ENCODE measurements at places on chromosomes 12 and 14.

DNA sequence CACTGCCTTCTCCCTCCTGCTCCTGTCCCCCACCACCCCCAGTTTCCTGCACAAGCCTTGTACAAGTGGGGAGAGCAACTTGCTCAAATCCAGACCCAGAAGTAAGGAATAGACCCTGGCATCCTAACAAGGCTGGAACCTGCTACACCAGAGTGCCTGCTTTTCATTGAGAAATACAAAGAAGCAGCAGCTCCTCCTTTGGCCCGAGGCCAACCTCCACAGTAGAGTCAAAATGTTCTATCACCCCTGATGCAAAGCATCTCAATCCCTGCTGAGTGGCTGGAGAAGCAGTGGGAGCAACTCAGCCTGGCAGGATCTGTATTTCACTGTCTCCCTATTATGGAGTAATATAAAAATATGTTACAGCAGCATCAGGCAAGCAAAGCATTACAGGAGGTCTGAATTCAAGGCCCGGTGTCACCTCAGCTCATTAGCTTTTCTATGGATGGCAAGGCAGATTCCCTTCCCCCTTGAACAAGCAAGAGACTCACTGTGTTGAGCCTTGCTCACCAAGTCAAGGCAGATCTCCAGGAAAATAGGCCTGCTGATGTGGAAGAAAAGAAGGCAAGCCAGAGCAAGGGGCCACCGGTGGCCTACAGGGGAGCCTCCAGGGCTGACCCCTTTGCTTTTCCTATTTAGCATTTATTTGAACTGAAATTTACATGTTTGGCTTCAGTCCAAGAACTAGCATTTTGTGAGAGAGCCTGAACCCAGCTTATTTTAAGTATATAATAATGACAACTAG is 186.3 kb upstream of the EGLN3 start:
- DNase-seq = no peak

- no peak for DNase-seq
Measured at GRCh38 chr12:77919450-77919849, 88.8 kb downstream of the NAV3 start.

GRCh38 chr14:86944434-86944833 is 1048.5 kb downstream of the GALC start:
- no peak for DNase-seq

- DNase-seq = no peak
Measured at GRCh38 chr12:58889557-58889956, 30.7 kb downstream of the LRIG3 start.

GRCh38 chr12:14841761-14842160 is 1.6 kb downstream of the ART4 start:
- peak; percentile 76 for DNase-seq
